Stimulated activated CD8-positive, alpha-beta memory T cell treated with anti-CD3 and anti-CD28 coated beads, Interleukin-15, amount 100 ng/mL, for 1 hour (primary cell): ENCODE measurements at places on chromosomes 1 and 21.

- peak; percentile 63 for DNase-seq
Observed at GRCh38 chr1:248862998-248863881, 4.4 kb upstream of the ZNF692 start.

GRCh38 chr1:180785291-180785690 is 127.4 kb upstream of the KIAA1614 start:
- no peak for DNase-seq

DNA sequence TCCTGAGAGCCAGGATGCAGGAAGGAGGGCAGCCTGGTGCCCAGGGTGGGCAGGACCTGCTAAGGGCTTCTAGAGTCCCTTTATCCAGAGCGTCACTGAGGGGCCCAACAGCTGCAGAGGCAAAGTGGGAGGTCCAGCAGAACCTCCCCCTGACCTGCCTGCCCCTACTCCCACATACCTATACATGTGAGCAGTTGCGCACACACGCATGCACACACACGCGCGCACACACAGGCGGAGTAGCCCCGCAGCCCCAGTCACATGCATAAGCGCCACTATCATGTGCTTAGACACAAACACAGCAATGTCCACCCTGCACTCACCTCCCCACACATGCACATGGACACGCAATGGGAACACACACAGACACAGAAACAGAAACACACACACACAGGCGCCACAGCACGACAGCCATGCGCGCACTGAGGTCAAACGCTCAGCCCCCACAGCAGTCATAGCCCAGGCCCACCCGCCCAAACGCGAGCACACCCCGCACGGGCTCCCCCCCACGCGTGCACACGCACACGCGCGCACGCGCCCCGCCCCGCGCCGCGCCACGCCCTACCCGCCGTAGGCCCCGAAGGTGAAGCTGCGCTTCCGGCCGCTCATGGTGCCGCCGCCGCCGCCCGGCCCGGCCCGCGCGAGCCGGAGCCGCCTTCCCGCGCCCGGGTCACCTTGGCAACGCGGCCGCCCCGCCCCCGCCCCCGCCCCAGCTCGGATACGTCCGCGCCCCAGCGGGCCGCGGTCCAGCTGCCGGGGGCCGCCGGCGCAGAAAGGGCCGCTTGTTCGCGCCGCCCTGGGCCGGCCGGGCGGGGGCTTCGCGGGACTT is 17.7 kb downstream of the RAP1GAP start:
- no peak for DNase-seq

GRCh38 chr21:45806042-45806441 is 162.5 kb downstream of the PCBP3 start:
- DNase-seq = no peak

GRCh38 chr1:107934578-107934977 is 30.4 kb downstream of the VAV3 start:
- DNase-seq = no peak

DNA sequence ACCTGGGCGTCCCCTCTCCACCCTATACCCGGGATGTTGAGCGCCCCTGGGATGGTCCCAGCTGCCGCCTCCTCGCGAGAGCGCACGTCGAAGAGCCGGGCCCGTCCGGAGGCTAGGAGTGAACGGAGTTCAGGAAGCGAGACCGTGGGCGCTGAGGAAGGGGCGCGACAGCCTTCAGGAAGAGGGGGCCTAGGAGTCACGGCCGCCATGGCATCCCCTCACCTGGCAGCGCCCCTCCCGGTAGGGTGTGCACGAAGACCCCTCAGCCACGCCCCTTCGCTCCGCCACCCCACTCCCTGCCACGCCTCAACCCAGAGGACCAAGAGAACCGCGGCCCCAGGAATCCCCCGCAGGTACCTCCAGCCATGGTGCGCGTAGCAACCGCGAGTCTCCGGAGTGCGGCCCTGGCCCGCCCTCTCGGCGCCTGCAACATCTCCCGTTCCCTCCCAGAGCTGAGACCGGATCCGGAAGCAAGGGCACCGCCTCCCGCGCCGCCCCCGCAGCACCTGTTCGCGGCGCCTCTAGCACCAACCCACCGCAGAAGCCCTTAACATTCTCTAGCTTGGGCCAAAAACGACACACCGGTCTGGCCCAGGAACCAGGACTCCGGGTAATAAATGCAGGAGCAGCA is at the start of gene TSTD1:
TSS of gene TSTD1 (minus strand) at position 442 of the 631 bp plus-strand sequence. CDS start at position 367, 75 bp downstream.
- peak; percentile 65 for DNase-seq

DNA sequence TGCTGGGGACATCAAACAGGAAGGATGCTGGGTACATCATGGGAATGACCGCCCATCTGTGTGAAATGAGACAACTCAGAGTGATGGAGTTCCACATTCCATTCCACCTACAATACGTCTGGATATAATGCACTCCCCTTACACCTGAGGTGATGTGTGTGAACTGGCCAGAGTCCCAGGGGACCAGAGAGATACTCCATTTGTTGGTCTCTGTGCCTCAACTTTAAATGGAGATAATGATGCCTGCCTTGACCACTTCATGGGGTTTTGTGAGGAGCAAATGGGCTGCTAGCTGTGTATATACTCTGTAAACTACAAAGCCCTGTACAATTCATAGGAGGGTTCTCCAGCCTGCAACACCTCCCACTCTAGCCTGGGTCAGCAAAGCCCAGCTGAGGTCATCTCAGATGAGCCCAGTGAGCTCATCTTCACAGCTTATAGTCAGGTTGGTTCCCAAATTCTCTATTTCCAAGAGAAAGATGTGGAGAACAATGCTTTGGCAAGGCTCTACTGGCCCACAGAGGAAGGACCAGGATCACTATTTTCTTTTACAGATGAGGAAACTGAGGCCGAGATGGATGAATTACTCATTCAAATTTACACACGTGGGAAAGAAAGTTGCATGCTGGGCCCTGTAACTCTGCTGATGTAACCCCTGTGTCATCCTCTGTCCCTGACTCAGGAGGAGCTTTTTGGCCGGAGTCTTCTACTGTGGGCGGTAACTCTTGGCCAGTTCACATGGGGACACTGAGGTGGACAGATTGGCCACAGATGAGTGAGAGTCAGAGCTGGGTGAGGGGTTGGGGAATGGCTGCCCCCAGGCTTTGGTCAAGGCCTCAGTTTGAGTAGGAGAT is 105.6 kb upstream of the GCLM start:
- DNase-seq = no peak

GRCh38 chr1:30724655-30725421 is 1.5 kb upstream of the MATN1 start:
- DNase-seq = no peak

- DNase-seq = no peak
Observed at GRCh38 chr1:223010582-223011504, 132.2 kb downstream of the TLR5 start.

DNA sequence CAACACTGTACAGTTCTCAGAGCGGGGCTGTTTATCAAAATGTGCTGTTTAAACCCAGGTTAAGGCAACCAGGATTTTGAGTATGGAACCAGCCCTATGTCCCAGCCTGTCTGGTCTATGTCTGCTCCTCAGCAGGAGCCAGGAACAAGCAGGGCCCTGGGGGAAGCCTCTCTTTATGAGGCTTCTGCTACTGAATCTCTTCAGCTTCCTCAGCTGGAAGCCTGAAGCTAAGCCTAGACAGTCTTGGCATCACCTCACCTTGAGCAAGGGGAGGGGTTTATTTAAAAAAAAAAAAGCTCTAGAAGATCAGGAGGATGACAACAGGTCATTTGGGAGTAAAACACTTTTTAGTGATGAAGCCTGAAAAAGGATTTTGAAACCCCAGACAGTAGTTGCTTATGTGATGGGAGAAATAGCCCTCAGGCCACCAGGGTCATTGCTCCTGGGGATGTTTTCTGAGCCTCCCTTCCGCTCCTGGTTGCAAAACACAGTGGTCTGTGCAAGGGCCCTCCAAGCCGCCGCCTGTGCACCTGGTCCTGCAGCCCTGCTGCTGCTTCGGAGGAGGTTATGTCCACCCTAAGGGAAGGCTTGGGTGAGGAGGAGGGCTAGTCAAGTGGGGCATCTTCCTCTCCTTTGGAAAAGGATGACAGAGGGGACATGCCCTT is 21.8 kb upstream of the GRHL3 start:
- no peak for DNase-seq

DNA sequence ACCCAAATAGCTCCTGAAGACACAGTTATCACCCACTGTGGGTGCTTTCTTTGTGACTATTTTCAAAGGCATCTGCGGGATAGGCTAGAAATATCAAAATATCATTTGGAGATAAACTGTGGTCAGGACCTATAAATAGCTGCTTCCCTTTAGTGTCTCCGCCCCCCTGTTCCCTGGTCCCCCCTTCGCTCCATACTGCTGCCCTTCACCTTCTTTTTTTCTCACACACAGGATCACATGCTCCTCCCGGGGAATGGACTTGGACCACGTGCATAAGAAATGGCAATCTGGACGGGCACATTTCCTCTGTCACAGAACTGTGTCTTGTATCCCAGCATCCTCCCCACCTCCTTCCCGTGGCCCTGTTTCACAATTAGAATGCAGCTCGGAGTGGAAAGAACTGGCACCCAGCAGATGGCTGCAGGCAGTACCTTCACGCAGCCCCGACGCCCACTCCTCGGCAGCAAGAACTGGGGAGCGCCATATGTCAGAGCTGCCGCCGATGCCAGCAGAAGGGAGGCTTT is 68.8 kb upstream of the SSX2IP start:
- no peak for DNase-seq

DNA sequence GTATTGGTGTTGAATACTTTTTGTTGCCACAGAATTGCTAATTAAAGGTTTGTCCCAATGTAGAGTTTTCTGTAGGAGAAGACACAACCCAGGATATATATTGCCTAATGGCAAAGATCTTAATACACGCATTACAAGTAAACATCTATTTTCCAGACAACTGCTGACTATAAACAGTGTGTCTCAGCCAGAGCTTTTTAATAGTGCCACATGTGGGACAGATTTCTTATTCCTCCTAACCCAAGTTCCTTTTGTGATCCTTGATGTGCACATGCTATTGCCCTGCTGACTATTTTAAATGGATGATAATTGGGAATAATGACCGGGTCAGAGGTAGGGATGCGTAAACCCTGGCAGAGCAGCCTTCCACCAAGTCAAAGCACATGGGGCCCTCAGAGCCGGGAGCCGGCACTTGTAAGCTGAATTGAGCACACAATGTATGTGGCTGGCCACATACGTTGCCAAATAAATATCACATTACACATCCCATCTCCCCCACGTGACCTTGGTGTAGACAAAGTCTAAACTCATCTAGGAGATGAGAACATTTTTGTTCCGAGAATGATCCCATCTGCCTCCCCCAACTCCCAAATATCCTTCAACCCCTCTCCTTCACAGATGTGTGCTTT is 209.8 kb upstream of the NFIA start:
- no peak for DNase-seq

- DNase-seq = no peak
Observed at GRCh38 chr1:230868736-230869385, 540 bp upstream of the C1orf198 start.

DNA sequence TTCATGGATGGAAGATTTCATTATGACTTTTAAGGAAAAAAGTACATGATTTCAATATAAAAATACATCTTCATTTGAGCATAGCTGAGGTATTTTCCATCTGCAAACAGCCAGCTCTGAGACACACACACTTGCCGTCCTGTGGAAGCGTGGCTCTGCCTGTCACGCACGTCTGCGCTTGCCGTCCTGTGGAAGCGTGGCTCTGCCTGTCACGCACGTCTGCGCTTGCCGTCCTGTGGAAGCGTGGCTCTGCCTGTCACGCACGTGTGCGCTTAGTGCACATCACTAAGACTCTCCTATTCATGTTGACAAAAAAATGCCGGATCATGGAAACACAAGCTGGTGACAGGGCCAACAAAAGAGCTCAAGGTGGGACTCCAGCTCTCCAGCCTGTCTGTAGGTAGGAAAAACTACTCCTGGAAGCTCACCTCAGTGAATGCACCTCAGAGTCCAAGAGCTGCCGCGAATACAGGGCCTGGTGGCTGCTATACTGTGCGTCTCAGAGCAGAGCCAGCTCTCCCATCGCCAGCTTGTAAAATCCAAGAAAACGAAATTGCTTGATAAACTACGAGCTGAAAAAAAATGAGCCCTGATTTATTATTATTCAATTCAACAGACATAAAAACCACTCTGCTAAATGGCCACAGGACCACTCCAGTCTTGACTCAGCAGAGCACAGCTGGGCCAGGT is 69.3 kb downstream of the SLC37A1 start:
- no peak for DNase-seq

GRCh38 chr1:37317870-37318467 is 156.4 kb upstream of the ZC3H12A start:
- DNase-seq = no peak

DNA sequence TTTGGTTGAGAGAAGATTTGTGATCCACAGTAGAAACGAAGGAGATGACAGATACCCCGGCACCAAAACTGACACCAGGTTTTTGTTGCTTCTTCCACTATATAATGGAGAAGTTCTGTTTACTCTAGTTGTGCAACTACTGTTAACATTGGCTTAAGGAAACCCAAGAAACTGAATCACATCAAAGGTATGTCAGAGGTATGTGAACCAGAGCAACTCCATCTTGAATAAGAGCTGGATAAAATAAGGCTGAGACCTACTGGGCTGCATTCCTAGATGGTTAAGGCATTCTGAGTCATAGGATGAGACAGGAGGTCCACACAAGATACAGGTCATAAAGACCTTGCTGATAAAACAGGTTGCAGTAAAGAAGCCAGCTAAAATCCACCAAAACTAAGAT is 173.7 kb upstream of the CAMK1G start:
- DNase-seq = no peak

DNA sequence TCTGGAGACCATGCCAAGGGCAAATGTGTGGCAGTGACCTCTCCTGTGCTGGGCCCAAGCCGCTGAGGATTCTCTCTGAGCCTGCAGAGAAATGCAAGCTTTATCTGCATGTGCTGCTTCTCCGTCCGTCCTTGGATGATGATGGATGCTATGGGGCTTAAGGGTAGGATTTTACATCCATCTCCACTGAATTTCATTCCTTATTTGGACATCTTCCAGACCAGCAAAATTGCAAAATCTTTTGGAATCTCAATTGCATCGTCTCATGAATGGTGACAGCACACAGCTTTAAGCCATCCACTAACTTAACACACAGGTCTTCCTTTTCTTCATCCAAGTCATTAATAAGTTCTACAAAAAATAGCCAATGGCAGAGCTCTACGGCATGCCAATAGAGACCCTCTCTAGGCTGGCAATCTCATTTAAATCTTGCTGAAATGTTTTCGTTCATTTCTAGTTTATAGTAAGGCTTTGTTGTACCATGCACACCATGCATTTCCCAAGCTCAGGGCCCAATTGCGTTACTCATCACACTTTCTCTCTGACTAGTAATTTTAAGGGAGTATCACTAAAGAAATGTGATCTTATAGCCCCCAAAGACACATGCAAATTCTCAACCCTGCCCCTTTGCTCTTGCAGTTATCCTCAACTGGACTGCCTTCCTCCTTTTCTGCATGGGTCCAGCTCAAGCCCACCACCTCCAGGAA is 11.1 kb downstream of the BATF3 start:
- no peak for DNase-seq

DNA sequence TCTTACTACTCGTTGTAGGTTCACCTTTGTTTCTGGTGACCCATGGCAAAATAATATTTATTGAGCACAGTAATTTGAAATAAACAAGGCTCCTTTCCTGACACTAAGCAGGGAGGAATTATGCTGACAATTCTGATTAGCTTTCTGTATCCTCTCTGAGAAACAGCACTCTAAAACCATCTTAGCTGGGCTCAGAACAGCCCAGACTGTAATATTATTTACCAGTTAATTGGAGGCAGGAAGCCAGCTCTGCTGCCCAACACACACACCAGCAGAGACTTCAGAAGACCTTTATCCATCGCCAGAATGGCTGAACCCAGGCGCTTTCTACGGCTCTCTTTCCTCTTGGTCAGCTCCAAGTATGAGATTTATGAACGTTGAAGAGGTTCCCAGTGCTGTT is 77.6 kb upstream of the FMN2 start:
- no peak for DNase-seq
